ENCODE measurements at places on chromosomes 2 and 18.
A peak's percentile ranks its signal among the peaks of the same experiment; 100 is the strongest.

DNA sequence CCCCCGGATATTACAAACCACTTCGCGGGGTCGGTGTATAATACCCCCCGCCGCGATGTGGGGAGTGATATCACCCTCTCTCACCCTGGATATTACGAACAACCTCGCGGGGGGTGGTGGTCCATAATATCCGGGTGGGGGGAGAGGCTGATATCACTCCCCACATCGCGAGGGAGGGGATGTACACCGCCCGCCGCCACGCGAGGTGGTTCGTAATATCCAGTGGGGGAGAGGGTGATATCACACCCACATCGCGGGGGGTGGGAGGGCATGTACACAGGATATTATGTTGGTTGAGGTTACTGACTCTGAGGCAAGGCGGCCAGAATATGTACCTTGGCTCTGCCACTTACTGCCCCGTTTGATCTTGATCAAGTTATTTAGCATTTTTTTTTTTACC, 14.8 kb upstream of the CWC22 start:
- no peak for DNase-seq

GRCh38 chr2:205020673-205021072, 475.4 kb downstream of the PARD3B start:
- no peak for DNase-seq

- no peak for DNase-seq
Observed at GRCh38 chr2:39781697-39782096, 2.6 kb upstream of the THUMPD2 start.

GRCh38 chr2:59713577-59713976, 839.9 kb downstream of the BCL11A start:
- no peak for DNase-seq

DNA sequence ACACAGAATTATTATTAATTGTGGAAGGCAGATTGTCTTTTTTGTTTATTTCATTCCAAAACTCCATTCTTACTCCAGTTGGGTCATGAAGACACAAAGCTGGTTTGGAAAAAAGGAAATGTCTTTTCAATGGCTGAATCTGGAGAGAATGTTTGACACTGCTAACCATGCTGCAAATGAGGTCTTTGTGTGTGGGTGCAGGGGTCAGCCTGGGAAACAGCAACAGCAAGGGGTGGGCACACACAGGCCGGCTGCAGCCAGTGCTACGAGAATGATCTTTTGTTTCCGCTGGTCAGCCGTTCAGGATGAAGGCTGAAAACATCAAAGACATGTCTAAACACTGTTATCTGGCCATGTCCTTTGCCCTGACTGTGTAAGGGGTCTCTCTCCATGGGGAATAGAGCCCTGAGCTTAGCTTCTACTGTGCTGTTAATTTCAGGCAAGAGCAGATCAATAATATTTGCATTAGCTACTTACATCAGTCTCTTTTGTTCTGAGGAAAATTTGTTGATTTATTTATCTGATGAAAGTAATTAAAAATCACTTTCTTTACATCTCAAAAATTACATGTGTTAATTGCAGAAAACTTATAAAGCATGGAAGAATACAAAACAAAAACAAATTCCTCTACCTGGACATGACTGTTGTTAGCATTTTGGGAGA, 33.3 kb upstream of the E2F6 start:
- no peak for DNase-seq

- peak; percentile 8 for DNase-seq
Observed at GRCh38 chr2:189179570-189179950, at the start of gene COL5A2. Gene COL5A2 (minus strand): TSS chr2:189179761. CDS start chr2:189179604, 157 bp downstream.

GRCh38 chr2:75356865-75357264, 157.5 kb upstream of the TACR1 start:
- DNase-seq: no peak

DNA sequence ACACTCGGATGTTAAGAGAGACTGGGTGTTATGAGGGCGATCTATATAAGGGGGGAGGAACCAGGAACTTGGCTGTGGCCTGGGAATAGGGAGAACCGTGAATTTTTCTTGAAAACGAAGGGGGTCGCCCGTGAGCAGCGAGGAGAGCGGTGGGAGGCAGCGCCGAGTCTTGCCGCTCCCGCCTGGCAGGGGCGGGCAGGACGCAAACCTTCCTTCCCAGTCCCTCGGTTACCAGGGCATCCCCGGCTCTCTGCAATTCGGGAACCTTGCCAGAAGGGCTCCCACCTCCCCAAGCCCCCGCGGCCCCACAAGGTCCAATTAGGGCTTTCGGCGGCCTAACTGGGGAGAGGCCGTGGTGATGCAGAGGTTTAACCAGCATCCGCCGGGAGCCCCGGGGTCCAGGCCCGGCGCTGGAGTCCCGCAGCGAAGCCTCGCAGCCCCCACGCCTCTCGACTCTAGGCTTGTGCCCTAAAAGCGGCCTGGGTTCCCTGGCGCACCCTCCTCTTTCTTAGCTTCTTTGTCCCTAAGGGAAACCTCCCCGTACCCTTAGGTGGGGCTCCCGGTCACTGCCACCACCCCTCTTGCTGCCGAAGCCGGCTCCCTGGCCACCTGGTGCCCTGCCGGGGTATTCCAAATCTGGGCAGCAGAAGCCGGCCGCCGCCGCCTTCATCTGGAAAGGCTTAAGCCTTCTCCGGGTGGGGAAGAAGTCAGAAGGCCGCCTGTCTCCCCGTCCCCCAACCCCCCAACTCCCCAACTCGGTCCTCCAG, 680 bp upstream of the FHOD3 start:
- peak; percentile 27 for DNase-seq

DNA sequence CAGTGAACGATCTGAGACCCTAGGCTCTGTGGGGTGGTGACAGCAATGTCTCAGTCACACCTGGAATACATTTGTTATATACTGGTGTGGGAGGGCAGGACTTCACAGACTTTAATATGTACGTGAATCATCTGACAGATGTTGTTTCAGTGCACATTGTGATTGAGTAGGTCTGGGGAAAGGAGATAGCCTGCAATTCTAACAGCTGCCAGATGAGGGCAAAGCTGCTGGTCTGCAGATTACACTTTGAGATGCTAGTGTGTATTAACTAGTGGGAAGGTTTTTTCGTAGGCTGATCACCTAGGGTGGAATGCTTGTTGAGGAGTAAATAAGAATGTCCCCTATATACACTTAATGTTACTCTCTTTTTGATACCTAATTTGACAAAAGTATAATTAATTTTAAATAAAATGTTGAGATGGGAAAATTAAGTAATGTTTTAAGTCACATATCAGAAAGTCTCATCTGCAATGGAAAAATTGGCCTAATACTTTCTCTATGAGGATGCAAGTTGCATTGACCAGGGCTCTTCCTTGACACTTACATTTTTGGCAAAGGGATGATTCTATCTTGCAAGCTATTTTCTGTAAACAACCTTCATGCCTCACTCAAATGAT, 496.9 kb upstream of the HNMT start:
- DNase-seq: peak; percentile 31

DNA sequence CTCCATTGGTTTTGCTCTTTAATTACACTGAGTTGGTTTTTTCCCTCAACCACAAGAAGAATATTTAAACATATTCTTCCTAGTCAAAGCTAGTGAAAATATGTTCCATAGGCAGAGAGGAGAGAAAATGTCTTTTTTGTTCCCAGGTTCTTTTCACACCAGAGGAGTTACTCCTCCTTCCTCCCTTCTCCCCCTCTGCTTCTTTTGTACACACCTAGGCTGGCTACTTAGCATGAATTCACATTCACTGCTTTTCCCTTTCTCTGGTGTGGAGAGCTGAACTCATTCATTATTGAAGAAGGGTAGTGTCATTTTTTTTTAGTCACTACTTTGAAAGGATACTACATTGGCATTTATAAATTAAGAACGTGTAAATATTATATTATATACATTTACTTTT, 56.6 kb upstream of the UGP2 start:
- DNase-seq: no peak

GRCh38 chr2:101956465-101957438, 35.0 kb upstream of the IL1R2 start:
- DNase-seq: no peak

DNA sequence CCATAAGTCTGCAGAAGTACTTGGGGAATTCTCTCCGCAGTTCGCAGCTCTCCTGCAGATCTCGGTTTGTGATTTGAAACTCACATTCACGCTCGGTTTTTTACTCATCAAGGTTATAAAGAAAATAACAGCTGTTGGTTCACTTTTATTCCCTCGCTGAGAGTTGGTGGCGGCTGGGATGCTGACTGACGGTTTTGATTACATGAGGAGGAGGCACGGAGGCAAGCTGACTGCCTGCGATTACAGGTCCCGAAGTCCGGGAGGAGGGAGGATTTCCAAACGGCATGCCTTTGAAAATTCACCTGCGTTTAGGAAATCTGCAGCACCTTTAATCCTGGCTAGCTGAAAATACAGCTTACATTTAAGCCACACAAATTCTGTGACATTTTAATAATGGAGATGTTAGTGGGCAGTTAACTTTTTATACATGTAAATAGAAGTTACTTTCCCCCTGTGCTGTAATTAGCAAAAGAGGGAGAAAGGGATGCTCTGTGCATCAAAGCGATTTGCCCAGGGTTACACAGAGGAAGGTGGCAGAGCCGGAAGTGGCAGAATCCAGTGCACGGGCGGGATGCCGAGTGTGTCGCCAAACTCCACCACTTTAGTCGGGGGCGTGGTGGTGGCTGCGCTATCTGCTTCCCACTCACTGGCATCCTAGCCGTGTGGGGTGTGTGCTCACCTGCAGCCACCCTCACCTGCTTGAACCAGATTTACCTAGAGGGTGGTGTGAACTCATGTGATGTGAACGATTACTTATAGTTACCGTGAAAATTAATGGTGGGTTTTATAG, 14.7 kb downstream of the AGAP1 start:
- no peak for DNase-seq

- no peak for DNase-seq
Observed at GRCh38 chr18:52387175-52387574, 47.2 kb downstream of the DCC start.

GRCh38 chr2:226059961-226060627, 660.6 kb downstream of the NYAP2 start:
- DNase-seq: no peak

- DNase-seq: no peak
Observed at GRCh38 chr18:35513181-35513936, 15.6 kb upstream of the INO80C start.

DNA sequence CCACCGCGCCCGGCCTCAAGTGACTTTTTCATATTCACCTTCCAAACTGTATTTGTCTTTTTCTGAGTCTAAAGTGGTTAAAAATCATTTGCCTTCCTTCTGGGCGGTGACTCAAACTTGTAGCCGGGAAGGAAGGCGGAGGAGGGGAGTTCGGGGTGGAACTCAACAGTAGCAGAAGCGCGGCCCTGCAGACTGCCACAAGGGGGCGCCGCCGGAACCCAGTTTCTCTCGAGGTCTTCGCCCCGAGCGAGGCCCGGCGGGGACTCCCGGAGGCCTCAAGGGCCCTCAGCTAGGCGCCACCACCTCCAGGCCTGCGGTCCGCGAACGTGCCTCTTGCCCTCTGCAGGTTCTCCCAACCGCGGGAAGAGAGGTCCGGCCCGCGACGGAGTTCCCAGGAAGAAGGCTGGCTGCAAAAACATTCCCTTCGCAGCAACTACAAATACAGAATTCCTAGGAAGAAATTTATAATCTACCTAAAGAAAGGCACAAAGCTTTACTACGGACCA, 16.8 kb upstream of the ITM2C start:
- DNase-seq: peak; percentile 98

GRCh38 chr2:135198481-135198880, 146.4 kb downstream of the RAB3GAP1 start:
- DNase-seq: no peak

DNA sequence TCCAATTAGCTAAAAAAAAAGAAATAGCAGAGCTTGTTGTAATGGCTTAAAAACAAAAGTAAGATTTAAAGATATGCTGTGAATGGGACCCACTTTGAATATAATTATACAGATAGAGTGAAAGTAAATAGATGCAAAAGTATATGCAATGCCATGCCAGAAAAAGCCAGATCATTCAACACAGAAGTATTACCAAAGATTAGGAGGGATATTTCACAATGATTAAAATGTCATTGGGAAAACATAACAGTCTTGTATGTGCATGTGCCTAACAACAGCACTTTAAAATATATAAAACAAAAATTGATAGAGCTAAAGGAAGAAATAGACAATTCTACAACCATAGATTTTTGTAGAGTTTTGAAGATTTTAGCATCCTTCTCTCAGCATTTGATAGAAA, 19.9 kb upstream of the SIGLEC15 start:
- DNase-seq: no peak

- DNase-seq: no peak
Observed at GRCh38 chr2:129914538-129915302, 64.7 kb upstream of the RAB6C start.

GRCh38 chr2:209610631-209611030, 161.0 kb upstream of the UNC80 start:
- DNase-seq: no peak

GRCh38 chr2:62495761-62496160, 10.2 kb downstream of the TMEM17 start:
- no peak for DNase-seq

GRCh38 chr2:10140841-10141610, 18.5 kb downstream of the RRM2 start:
- DNase-seq: no peak

DNA sequence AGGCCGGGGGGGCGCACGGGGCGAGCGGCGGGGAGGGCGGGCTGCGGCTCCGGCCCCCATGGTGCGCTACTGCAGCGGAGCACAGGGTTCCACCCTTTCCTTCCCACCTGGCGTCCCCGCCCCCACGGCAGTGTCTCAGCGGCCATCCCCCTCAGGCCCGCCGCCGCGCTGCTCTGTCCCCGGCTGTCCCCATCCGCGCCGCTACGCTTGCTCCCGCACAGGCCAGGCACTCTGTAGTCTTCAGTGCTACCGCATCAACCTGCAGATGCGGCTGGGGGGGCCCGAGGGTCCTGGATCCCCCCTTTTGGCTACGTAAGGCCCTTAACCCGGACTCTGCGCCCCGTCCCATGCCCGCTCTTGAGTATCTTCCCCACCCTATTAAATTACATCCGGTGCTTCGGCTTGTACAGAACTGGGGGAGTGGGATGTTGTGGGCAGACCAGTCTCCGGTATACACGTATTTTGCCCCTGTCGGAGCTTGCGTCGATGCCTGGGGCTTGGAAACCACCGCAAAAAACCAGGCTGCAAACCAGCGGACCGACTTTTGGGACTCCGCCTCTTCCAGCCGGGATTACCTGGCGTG, 598 bp upstream of the WBP1 start:
- peak; percentile 91 for DNase-seq

- DNase-seq: no peak
Observed at GRCh38 chr2:97348265-97348664, 235.3 kb downstream of the ANKRD36 start.

GRCh38 chr2:207354462-207354861, 175.3 kb upstream of the CREB1 start:
- DNase-seq: no peak

All from activated CD4-positive, alpha-beta T cell treated with anti-CD3 and anti-CD28 coated beads for 36 hours (primary cell).